ENCODE measurements at places on chromosomes 3 and 15.

- DNase-seq, result no peak
These were observed 440.7 kb upstream of the ARHGEF26 start for GRCh38 chr3:153680526-153680925.

DNA sequence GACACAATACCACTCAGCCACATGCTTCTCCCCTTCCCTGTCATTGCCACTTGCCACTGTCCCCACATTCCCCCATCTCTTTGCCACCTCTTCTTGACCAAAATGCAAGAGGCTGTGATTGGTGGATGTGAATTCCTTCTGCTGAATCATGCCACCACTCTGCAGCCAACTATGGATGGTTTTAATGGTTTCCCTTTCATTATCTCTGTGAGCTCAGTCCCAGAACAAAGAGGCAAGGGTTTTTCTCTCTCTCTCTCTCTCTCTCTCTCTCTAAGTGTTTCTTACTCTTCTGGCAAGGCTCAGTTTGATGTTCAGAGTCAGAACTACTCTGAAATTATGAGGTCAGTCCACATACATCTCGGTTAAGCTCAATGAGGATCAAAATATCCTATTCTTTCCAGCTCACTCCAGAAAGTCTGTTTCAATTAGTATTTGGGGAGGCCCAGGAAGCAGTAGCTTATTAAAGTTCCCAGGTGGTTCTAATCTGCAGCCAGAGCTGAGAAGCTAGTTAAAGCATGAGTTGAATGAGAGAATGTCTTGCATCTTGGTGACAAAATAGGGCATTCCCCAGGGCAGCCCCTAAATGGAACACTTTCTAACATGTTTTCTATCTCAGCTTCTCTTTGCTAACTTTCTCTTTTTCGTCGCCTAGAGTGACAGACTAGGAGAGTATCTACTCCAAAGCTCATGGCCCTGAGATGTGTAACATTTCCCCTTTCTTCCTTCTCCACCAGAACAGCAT is 8.5 kb upstream of the ILDR1 start:
- peak; percentile 43 for DNase-seq

DNA sequence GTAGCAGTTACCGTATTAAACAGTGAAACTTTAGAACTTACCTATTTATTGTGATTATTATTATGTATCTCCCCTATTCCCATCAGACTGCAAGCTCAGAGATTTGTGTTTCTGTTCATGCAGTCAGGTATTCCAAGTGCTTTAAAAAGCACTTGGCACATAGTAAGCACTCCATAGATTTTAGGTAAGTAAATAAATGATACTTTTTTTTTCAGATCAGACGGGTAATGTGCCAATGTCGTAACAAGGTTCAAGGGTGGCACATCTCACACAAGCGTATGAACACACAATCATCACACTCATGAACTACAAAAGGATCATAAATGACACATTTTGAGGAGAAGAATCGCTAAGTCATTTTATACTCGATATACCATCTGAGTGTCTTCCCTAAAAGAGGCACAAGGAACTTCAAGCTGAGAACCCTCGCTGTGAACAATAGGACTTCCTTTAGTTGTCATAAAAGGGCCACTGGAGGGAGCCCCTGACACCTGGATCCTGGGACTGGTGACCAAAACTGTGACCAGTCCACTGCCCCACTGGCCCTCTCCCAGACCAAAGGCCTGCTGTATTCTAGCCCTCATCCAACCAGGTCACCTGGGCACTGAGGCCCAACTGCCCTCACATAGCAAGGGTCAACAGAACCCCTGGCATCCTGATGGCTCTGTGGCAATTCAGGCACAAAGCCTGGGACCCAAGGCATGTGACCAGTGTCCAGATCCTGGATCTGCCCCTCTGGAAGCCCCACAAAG is 32.1 kb downstream of the KIF9 start:
- no peak for DNase-seq

- DNase-seq, result peak; percentile 79
These were observed 862 bp upstream of the MAN2A2 start for GRCh38 chr15:90902040-90902839.

DNA sequence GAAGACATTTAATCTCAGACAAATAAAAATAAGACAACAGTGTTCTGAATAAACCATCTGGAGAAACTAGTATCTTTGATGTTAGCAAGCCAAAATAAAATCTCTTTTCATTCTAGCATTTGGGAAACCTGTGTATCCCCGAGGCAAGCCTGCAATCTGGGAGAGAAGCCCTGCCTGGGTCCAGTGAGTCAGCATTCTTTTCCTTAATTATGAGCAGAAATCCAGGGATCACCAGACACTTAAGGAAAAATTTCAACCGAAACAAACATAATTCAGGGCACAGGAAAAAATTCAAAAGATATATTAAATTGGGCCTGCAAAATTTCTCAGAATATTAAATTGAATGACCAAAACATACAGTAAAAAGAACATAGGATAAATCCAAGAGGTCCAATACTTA is 4.2 kb downstream of the NCBP2 start:
- DNase-seq, result no peak

DNA sequence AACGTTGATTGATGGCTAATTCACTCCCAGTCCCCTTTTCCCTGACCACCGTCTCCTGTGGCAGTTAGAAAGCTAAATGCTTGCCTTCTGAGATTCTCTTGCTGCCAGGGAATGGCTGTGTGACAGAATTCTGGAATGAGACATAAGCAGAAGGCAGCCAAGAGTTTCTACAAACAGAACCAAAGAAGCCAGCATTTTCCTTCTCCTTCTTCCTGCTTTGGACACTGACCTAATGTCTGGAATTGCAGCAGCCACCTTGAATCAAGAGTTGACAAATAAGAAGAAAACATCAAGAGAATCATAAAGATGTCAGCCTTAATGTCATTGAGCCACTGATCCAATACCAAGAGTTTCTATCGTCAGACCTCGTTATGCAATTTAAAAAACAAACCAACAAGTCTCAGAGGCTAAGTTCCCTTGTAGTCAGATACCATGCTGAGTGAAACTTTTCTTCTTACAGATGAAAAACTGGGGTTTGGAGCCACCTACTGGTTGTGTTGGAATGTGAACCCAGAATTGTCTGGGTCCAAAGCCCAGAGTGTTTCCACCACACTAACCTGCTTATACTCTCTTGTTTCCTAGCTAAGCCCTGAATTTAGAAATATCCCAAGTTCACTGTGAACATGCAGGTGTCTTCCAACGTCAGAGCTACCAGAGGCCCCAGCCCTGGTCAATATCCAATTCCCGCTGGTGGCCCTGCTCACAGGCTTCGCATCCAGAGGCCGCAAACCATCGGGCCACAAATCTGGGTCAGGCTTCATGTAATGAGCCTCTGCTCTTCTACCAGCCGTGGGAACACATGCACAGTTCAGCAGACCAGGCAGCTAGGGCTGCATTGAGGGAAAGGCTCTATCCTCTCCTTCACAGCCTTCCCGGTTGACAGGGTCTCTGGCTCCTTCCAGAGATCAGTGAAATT is 42.5 kb downstream of the MCF2L2 start:
- DNase-seq, result peak; percentile 44

DNA sequence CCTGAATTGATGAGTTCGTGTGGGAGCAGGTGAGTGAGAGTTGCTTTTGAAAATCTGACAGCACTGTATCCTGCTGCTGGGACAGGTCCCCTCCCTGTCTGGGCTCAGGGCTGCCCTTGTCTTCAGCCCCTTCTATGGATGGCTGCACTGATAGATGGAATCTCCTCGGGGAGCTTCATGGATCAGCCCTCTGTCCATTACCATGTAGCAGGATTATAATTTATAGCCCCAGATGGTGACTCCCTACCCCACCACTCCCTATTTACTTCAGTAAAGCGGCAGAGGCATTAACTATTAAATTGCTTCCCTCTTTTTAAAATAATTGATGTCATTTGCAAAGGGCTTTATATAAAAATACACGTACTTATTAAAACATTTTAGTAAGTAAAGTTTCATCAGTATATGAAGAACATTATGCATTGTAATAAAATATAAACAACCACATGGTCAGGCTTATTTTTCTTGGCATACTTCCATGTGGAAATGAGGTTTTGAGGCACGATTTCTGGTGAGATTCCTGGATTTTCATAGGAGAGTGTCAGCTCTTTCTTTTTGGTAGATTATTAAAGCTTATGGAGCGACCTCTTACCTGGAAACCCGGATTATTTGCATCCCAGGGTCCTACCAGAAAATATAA is 38.5 kb downstream of the MAP3K13 start:
- DNase-seq, result no peak

DNA sequence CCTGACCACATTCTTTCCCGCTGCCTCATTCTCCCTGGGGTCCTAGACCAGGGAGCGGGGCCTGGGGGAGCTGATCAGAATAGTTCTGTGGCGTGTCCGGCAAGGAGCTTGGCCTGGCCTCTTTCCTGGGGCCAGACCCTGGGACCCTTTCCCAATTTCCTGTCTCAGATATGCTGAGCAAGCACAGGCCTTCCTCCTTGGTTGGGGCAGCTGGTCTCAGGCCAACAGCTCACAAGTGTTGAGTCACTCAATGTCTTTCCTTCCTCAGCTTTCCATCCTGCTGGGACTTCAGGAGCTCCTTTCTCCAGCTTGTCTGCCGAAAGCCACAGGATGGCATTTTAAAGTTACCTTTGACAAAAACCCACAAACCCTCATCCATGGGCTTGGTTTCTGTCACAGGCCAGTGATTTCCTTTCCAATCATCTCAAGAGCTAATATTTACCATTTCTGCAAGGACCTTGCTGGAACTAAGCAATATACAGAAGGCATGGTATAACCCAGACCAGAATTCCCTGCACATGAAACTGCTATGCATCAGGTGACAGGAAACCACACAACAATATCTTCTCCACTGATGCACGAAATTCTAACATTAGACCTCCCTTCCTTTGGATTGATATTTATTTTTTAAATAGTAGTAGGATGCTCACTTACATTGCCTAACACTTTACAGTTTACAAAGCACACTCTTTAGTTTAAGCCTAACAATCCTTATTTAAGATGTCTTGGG is 19.5 kb upstream of the TIMP4 start:
- no peak for DNase-seq

DNA sequence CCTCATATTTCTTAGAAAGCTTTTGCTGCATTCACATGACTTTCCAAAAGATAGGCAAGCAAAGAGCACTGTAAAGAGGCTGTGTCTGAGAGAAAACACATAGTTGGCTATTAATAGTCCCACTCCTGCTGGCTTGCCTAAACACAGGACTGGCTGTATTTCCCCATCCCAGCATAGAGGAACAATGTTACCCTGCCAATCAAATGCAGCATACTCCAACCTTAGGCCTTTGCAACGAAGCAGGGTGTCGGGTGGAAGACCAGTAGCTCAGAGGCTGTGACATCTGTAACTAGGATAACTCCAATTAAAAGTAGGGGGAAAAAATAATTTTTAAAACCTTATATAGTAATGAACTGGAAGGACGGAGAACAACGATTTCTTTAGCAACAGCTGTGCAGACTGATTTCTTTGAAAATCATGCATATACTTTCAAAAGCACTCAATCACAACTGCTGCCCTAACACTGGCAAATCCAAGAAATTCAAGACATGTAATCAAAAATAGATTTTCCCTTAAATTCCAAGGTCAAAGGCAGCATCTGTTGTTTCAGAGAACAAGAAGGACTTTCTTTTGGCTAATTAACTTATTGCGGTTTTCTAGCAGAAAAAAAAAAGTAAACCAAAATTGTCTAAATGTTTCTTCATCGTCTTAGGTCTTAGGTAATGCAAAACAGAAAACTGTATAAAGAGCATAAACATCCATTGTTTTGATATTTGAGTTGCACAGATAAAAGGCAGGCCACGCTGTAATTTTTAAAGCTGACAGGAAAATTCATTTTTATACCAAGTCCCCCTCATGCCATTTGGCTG is 139.3 kb downstream of the TNIK start:
- no peak for DNase-seq

- DNase-seq, result no peak
These were observed 4.1 kb downstream of the EFCAB12 start for GRCh38 chr3:129424185-129424841.

DNA sequence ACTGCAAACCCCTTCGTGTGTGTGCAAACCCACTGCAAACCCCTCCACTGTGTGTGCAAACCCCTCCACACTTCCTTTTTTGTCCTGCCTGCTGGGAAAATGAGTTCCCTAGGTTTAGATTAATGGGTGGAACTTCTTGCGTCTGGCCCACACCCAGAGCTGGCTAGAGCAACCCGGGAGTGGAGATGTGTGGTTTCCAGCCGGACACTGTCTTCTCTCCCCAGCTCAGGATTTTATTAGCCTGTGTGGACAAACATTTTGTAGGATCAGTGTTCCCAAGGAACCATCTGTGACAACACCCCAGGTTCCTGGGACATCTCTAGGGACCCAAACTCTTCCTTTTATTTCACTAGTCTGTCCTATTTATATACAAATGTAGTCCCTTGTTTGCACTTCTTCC is 9.6 kb upstream of the LRRK1 start:
- no peak for DNase-seq

- no peak for DNase-seq
These were observed 27.4 kb upstream of the SLCO2A1 start for GRCh38 chr3:134057006-134057653.

DNA sequence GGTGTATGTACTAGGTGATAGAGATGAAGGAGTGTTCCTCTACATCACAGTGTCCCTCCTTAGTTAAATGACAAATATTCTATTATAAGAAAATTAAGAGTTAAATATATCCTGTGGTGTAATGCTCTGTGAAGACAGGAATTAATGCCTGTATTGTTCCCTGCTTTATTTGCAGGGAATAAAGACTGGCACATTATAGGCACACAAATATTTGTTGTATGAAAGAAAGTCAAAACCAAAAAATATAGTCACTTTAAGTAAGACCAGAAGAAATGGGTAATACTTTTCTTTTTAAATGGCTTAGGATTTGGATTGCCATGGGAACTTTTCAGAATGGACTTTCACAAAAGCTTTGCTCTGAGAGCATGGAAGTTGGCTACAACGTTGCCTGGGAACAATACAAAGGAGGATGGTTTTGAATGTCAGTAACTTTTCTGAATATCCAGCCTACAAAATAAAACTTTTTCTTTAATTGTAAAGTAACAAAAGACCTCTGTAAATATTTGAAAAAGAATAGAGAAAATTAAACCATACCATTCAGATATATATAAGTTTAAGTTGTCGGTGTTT is 158.0 kb upstream of the P2RY1 start:
- no peak for DNase-seq

- DNase-seq, result peak; percentile 75
These were observed 235.3 kb upstream of the ST8SIA2 start for GRCh38 chr15:92158426-92158825.

DNA sequence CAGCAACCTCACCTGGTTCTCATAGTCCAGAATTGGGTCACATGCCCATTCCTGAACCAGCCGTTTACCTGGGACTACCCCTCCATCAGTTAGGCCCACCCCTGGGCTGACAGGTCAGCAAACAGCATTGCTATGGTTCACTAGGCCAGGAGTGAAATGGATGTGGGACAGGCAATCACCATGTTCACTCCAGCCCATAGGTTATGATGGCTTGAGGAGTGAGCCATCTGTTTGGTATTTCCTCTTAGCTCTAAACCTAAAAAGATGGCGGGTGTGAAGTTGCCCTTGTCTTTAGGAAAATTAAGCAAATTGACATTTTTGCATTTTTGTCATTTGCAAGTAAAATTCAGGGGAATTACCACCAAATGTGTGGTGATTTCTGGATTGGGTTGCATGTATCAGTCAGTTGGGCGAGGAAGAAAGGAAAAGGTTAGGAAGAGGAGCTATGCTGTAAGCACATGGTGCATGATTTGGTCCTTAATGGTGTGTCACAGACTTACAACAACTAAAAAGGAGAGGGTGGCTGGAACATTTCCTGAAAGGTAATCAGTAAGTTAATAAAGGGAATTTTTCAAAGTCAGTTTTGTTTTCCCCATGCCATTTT is 17.2 kb downstream of the NXPE3 start:
- DNase-seq, result no peak

- no peak for DNase-seq
These were observed 15.7 kb downstream of the BHLHE40 start for GRCh38 chr3:4994823-4995499.

Measured in stimulated activated naive CD8-positive, alpha-beta T cell treated with anti-CD3 and anti-CD28 coated beads, Interleukin-15, amount 100 ng/mL, for 72 hours (primary cell).